ENCODE measurements at places on chromosomes 7 and 10. TPM values are rescaled to one million over a fixed set of nuclear protein-coding genes. Genes with fewer than 3 reads are reported as not detected.

DNA sequence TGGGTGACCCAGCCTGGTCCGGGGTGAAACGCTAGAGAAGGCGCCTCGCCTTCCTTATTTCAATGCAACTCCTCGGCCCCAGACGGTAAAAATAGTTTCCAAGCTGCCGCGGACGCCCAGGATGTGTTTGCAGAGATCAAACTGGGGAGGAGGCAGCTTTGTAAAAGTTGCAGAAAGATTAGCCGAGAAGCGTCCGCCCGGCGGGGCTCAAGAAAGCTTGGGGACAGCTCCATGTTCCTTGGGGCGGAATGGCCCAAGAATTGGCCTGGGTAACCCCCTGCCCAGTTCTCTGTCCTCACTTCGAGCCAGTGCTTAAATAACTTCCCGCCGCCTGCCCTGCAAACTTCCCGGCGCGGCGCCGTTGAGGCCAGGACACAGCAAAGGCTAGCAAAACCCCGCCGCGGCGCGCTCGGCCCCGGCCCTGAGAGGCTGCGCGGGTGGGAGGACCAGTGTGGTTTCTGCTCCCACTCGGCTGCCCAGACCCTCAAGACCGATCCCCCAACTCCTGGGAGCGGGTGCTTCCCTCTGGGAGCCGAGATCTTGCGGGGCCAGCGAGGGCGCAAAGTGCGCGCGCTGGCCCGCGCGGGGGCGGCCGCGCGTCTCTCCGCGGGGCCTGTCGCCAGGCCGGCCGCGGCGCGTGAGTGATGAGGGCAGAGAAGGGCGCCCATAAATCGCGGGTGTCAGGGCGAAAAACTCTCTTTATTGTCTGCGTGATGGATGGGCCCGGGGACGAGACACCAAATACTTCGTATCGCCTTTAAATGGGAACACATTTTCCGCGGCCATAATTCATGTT, 6.3 kb upstream of the ZNF503 start:
- no peak for DNase-seq

DNA sequence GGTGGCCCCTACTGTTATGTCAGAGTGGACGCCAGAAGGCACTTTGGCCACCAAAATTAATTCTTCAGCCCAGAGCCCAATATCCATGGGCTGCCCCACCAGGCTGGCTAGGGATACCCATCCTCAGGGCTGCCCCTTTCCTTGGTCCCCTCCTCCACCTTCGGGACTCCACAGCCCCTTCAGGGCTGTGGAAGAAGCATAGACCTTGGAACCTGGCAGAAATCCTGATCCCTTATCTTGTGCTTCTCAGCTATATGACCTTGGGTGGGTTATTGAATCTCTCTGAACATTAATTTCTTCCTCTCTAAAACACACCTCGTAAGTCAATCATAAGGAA, 499 bp upstream of the TMUB1 start:
- no peak for DNase-seq

DNA sequence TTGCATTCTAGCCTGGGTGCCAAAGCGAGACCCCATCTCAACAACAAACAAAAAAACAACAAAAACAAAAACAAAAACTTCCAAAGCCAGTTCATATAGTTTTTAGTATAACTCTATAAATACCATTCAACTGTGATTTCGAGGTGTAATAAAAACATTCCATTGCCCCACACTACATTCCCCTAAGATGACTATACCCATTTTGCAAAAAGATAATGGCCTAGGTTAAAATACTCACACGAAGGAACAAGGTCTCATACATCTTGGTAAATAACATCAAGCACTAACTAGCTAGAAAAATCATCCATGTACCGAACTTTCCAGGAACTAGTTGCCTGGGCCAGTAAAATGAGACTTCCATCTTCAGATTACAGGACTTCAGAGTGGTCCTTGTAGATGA, 55.4 kb downstream of the GLI3 start:
- DNase-seq, result no peak

DNA sequence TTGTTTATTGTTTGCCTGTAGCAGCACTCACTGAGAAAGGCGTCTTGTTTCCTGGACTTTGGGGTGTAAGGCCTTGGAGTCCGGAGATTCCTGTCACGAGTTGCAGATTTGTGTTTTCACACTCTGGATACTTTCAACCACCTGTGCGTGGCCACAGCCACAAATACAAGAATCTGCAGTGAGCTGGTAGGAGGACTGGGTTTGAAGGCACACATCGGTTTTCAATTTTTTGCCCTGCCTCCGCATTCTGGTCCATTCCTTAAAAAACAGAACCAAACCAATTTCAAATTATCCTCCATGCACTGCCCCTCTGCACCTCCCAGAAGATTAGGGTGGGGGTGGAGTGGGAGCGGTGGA, 619 bp downstream of the EXOC4 start:
- no peak for DNase-seq

GRCh38 chr7:150311146-150311545, 12.0 kb upstream of the LRRC61 start:
- no peak for DNase-seq

KLF14 gene
- 0.26 TPM for total RNA-seq

Data from esophagus muscularis mucosa (tissue), 4 donors.